ENCODE measurements at places on chromosomes 6 and 20.

DNA sequence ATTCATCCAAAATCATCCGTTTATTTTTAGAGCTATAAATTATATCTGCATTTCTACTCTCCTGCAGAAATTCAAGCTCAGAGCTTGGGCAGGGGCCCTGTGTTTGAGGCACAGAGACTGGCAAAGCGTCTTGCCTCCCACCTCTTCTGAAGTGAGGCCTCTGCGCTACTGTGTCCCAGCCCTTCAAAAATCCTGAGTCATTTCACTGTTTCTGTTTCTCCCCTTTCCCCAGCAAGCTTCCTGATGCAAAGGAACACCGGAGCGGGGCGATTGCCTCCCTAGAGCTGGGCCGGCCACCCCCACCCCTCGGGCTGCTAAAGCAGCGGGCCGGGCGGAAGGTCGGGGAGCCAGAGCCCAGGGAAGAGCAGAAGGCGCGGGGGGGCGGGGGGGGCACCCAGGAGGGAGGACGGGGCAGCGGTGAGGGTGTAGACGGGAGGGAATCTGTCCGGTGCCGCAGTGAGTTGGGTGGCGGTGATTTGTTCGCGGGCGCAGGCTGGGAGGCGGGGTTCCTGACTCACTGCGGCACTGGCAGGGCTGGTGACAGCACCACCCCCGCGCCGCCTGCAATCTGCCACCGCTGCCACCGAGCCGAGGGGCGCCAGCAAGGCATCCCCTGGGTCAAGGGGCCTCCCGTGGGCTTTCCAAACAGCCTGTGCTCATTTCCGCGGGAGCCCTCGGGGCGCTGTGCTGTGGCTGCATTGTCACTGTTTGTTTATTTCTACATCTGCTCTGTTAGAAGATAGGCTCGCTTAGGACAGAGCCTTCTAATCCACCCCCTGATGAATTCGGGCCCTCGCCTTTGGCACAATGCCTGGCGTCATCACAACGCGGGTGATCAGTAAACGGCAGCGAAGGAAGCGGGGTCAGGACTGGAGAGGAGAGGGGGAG is 46.5 kb upstream of the SNAP25 start:
- peak; percentile 1 for DNase-seq

DNA sequence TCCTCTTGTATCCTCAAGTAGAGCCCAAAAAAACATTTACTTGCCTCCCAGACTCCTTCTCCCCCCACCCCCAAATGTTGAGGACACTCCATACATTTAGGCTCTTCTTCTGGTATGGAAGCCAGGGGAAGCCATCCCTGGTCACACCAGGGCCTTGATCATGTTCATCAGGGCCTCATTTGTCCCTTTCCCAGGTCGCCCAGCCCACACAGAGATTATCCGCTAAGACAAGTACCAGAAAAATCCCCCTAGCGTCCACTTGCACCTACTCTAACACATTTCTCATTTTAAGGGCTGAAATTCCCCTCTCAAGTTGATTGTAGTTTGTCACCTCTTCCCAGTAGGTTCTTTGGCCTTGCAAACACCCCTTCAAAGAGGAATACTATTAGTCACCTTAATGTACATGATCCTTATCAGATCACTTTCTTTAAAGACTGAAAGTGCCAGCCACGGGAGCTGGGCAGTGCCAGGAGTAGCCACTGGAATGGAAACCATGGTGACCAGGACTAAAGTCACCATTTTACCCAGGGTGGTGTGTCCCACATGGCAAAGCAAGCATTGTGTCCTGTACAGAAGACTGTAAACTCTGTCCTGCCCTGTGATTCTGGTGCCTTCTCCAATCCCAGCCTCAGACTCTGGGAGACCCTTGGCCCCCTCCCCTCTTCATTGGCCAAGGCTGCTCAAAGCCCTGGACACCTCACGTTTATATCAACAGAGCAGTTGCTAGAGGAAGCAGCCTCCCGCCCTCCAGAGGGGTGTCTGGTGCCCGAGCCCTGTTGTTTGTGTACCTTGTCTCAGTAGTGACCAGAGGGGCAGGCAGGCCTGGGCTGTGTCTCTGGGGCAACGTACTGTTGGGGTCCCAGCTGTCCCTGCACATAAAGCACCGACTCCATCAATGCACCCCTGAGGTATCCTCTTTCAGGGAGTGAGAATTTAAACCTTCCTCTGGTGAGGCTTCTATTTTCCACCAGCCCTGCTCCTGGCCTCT is 5.0 kb upstream of the APOBEC2 start:
- DNase-seq, result no peak

DNA sequence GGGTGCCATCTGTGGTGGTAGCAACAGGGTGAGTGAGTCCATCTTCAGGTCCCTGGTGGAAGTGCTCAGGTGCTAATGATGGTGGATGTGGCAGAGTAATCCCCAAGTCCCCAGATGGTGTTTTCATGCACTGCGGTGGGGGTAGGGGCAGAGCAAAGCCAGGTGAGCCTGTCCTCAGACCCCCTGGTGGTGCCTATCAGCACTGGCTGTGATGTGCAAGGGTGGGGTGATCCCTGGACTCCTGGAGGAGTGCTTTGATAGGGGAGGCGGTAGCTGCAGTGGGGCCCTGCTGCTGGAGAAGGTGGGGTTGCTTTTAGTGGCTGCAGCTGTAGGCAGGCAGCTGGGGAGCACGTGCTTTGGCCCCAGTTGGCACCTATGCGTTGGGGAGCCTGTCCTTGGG is 70.8 kb downstream of the CCDC170 start:
- DNase-seq, result no peak

DNA sequence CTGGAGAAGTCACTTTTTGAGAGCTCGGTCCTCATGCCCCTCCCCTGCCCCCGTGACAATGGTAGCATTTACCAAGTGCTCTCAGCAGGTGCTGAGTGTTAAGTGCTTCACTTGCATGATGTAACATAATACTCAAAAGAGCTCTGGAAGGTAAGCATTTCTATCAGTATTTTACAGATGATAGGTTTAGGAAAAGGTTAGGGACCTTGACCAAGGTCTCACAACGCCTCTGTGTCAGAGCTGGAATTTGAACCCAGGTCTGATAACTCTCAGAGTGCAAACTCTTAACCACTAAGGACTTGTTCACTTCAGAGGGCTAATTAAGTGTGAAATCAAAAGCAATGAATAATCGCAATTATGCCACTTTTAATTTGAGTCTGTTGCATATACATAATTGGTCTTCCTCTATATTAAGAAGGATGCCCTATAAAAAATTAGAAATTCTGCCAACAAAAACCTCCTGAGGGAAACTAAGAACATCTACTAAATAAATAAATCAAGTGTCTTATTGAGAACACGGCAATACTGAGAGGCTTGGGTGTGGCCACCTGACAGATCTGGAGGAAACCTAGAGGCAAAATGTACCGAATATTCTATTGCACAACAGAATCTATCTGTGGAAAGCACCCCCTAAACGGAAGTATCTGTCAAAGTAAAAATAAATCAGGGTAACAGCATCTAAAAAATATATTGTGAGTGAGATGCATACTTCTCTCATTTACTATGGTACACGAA is 109.8 kb downstream of the BACH2 start:
- DNase-seq, result peak; percentile 39

DNA sequence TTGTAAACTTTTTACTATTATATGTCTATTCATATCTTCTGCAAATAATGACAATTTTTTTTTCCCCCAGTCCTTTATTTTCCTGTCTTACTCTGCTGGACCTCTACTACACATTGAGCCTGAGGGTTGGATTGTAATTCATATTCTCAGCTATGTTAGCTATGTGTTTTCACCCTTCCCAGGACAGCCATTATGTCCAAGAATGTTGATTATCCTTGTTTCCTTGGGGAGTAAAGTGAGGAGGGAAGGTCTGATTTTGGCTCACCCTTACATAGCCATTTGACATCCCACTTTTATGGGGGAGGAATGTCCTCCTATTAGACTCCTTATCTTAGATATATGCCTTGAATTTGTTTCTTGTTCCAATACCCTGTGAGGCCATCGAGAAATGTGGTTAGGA is 17.6 kb upstream of the TBC1D32 start:
- no peak for DNase-seq

GRCh38 chr6:11366934-11367637 is 134.6 kb upstream of the NEDD9 start:
- DNase-seq, result no peak

GRCh38 chr6:13248053-13248452 is 80.3 kb downstream of the TBC1D7 start:
- DNase-seq, result no peak
